ENCODE measurements at places on chromosomes 12 and 14.

- DNase-seq = no peak
These were observed 10.2 kb downstream of the SPRYD3 start for GRCh38 chr12:53068811-53069585.

- DNase-seq = no peak
These were observed 192.2 kb upstream of the C14orf180 start for GRCh38 chr14:104387022-104388010.

DNA sequence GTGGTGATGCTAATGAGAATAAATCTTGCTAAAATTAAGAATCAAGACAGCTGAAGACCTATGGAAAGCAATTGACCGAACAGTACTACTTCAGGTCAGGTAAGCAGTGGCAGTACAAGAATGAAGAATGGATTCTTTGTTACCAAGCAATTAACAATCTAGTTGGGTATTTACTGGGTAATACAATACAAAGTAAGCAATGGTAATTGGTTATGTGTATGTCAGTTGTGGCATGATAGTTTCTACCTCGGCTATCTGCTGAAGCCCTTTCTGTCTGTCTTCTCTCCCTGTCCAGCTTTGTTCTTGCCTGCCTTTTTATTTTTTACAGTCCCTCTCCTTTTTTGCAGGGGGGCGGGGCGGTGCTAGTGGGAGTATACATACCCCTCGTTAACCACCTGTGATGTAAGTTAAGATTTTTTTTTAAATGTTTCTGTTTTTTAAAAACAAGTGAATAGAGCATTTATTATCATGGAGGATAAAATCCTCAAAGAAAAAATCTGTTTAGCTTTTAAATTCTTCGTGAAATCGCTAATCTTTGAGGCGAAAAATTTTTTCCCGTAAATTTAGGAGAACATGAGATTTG, 75.9 kb downstream of the RCOR1 start:
- no peak for DNase-seq

- DNase-seq = no peak
These were observed 1168.5 kb upstream of the FLRT2 start for GRCh38 chr14:84361476-84361875.

GRCh38 chr14:84401631-84402030, 1128.3 kb upstream of the FLRT2 start:
- no peak for DNase-seq

- no peak for DNase-seq
These were observed 46.7 kb downstream of the BHLHE41 start for GRCh38 chr12:26077915-26078702.

DNA sequence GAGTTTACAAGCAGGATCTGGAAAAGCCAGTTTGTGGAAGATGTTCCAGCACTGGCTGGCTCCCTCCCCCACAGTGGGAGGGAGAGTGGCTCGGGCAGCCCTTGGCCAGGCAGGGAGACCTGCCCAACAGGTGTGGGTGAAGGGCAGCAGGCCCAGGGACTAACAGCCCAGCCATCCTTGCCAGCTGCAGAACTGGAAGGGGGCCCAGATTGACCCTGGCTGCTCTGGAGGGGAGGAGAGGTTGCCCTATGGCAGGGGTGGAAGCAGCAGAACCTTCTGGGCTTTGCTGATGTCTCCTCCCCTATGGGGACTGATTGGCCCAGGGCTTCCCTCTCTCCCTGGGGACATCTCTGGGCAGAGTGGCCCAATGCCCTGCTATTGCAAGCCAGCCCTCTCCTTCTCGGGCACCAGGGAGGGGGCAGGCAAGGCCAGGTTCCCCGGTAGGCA, 20.5 kb downstream of the IRF2BPL start:
- no peak for DNase-seq

DNA sequence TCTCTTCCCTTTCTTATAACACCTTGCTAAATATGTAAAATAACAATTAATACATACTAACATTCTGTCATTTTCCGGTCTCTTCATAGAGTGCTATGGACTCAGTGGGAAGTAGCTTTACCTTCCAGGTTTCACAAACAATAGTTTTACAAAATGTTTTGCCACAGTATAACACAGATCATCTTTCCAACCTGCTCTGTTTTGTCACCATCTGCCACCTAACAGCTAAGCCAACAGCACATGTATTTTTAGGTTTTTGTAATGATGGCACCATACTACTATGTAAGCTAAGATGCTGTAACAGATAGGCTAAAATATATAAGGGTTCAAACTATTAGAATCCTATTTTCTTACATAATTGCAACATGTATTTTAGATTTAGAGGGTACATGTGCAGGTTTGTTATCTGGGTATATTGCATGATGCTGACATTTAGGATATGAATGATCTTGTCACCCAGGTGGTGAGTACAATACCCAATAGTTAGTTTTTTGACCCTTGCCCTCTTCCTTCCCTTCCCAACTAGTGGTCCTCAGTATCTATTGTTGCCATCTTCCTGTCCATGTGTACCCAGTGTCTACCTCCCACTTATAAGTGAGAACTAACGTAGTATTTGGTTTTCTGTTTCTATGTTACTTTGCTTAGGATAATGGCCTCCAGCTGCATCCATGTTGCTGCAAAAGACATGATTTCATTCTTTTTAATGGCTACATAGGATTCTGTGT, 8.7 kb downstream of the RHOJ start:
- DNase-seq = no peak

- DNase-seq = no peak
These were observed 74.1 kb downstream of the PITPNM2 start for GRCh38 chr12:123076604-123077297.

GRCh38 chr14:76541594-76542219, 165.8 kb downstream of the ESRRB start:
- DNase-seq = no peak

DNA sequence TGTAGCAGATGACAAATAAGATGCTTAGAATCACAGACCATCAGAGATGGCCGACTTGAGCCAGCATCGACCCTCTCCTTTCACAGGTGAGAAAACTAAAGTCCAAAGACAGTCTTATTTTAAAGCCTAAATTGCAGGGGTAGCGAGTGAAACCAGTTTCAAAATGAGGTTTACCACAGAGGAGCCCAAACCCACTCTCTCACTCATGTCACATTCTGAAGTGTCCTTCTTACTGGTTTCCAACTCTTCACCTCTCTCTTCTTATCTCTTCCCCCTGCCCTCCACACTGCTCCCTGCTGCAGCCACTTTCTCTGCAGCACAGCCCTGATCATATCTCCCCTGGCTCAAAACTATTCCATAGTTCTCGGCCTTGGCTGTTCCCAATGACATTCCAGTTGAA, 57.0 kb upstream of the NID2 start:
- DNase-seq = no peak

GRCh38 chr12:120584343-120585149, 3.3 kb upstream of the POP5 start:
- DNase-seq = no peak

GRCh38 chr12:3161861-3162260, 84.7 kb downstream of the TSPAN9 start:
- DNase-seq = no peak

GRCh38 chr14:99182548-99183250, 89.3 kb downstream of the BCL11B start:
- no peak for DNase-seq

DNA sequence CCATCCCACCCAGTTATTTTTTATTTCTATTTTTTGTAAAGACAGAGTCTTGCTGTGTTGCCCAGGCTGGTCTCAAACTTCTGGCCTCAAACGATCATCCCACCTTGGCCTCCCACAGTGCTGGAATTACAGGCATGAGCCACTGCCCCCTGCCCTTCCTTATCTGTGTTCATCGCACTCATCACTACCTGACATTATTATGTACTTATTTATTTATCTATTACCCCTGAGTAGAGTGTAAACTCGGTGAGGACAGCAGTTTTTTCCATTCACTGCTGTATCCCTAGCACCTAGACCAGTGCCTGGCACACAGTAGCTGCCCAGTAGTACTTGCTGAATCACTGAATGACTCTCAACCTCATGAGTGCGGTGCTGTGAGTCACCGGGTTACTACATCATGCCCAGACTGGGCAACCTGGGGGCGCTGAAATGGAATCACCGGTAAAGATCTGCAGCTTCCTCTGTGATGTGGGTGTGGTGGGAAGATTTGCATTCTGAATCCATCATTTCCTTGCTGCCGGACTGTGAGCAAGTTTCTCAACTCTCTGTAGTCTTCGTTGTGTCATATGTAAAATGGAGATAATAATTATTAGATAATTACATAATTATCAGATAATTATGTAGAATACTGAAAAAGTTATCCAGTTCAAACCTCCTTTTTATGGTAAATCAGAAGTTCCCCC, 81.9 kb upstream of the USP44 start:
- DNase-seq = peak; percentile 88

DNA sequence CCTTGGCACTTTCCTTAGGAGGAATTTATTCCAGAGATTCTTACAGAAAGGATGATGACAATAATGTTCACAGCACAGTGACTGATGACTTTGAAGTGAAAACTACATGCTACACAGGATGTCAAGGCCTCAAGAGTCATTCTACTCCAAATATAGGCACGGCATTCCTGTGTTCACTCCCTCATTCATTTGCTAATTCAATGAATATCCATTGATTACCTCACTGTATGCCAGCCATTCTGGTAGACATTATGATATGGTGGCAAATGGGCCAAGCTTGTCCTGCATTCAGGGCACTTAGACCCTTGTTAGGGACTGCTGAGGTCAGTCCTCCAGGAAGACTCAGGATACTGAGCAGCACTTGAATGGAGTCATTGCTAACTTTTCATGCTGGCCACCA, 48.0 kb downstream of the FOXN4 start:
- no peak for DNase-seq

- no peak for DNase-seq
These were observed 106.1 kb downstream of the PAX9 start for GRCh38 chr14:36767603-36768281.

GRCh38 chr14:30521899-30522736, 36.8 kb upstream of the G2E3 start:
- peak; percentile 43 for DNase-seq

Measured in fibroblast of skin of back (primary cell).